ENCODE measurements at places on chromosomes 12 and 14.
A peak's percentile ranks its signal among the peaks of the same experiment; 100 is the strongest.

- DNase-seq = no peak
These were observed 31.1 kb upstream of the TMEM179 start for GRCh38 chr14:104635717-104636116.

- no peak for DNase-seq
These were observed 22.8 kb upstream of the FBXO34 start for GRCh38 chr14:55248411-55248810.

DNA sequence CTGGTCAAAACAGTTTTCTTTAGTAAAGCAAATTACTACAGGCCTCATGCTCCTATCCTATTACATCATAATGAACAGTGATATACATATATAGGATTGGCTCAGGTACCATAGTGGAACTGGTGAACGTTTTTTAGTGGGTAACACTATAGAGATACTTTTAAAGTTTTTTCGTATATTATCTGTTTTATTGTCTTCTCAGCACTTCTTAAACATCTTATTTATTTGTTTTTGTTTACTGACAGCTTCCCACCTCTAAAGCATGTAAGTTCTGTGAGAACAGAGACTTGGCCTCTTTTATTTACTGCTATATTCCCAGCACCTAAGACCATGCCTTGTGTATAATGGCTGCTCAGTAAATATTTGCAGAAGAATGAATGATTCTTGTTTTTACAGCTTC, 81.1 kb upstream of the PSMA6 start:
- no peak for DNase-seq

- no peak for DNase-seq
These were observed 94.7 kb upstream of the OR4E1 start for GRCh38 chr14:21768116-21768874.

GRCh38 chr12:108667349-108667748, 33.7 kb upstream of the SELPLG start:
- DNase-seq = no peak

GRCh38 chr12:49189731-49190716, 1.1 kb upstream of the TUBA1A start:
- no peak for DNase-seq

- no peak for DNase-seq
These were observed 533.3 kb downstream of the LRFN5 start for GRCh38 chr14:42140001-42140400.

DNA sequence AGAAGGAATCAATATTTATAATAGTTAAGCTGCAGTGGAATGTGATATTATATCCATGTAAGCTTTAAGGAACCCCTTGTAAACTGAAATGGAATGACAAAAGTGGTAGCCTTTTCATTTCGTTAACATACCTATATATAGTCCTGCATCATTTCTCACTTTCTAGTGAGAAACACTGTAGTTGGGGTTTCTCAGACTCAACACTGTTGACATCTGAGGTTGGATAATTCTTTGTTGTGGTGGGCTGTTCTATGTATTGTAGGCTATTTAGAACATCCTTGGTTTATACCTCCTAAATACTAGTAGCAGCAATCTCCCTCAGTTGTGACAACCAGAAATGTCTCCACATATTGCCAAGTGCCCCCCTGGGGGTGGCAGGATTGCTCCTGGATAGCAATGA, 79.1 kb downstream of the RAD52 start:
- DNase-seq = no peak

GRCh38 chr14:67395876-67396189, 16.1 kb downstream of the PLEK2 start:
- DNase-seq = no peak

DNA sequence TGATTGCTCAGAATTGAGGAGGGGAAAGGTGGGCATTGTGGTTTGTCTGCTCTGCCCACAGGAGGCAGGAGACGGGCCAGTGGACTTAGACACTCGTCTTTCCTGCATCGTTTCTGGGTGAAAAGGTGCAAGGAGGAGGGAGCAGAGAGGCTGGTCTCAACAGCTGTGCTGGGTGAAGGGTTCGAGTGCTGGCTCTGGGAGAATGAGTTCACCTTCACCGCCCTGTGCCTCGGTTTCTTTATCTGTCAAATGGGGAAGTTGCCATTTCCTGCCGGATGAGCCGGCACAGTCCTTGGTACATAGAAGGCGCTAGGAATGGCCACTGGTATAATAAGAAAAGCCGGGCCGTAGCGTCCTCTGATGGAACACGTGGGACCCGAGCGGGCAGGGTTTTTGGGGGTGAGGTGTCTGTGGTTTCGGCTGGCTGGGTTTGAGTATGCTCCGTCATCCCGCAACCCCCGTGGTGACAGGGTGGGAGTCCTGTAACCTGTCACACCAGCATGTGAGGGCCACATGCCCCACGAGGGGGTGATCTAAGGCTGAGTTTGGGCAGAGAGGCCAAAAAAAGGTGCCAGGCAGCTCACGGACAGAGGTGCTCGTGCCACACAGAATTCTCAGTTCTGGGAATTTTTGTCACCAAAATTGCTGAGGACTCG, 7.3 kb downstream of the BCL7A start:
- peak; percentile 54 for DNase-seq

DNA sequence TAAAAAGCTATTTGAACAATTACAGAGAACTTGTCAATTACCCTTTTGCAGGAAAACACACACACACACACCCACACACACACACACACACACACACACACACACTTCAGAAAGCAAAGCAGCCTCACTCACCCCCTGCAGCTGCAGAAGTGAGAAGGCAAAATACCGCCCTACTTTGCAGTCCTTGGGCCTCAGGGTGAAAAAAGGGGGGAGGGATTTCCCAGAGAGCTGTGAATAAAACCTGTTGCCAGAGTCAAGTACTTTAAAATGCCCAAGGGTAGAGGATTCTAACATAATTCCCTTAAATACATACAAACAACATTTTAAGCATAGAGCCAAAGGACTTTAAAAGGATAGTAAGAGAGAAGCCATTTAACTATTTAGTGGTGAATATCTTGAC, 285.9 kb downstream of the MDGA2 start:
- no peak for DNase-seq

DNA sequence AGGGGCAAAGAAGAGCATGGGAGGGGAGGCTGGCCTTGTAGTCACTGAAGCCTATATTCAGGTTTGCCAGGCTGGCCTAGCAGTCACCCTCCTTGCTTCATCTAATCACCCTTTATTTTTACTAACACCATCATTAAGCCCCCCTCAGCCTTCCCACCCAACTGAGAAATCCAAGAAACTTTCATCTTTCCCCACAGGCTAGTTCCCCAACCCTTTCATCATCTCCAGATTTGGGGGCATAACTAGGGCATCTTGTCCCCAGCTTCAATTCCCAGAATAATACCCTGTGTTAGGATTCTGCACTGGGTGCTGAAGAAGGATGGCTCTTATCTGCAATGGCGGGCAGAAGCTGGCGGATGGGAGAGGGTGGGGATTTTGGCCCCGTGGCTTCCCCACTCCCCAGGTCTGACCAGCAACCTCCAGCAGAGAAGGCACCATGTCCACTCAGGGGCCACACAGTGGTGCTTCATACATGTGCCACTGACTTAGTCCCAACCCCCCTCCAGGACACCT, 6.9 kb downstream of the PCK2 start:
- DNase-seq = no peak

DNA sequence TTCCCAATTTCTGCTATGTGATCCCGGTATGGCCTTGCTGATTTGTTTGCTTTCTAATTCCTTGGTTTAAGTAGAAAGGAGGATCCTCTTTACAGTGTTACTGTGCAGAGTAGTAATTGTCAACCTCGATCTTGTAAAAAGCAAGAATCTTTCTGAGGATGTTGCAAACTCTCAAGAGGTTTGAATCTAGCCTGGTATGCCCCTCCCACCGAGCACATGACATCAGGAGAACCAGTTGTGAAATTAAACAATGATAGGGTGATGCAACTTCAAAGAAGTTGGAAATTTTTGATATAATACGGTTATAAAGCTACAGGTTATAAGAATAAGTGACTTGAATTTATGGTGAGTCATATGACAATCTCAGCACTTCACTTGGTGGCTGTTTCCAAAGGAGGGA, 35.0 kb upstream of the FUT8 start:
- DNase-seq = no peak

DNA sequence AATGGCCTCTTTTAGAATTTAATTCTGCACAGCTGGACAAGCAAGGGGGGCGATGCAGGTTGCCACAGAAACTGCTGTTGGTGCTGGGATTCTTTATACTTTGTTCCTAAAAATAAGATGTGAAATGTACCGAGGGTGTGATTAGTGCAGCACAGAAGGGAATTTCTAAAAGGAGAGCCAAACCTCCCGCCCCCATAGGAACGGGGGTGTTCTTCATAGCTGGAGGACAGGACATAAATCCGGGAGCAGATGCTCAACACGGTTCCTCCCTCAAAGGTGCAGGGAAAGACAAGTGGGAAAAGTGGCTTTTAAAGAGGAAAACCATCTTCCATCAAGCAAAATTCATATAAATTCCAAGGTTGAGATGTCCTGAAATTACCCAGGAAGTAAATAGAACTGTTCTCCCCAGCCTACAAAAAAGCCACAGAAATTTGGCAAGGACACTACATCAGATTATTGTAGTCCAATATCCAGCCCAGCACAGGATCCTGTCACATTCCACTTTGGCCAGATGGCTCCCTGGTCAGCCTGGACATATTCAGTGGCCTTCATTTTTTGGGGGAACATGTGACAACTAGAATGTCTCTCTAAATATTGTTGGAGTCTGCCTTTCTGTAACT, 51.4 kb upstream of the TMX1 start:
- DNase-seq = no peak
